ENCODE measurements at places on chromosomes 7 and 10. TPM values are rescaled to one million over a fixed set of nuclear protein-coding genes. Genes with fewer than 3 reads are reported as not detected.

MOSPD3 gene
- total RNA-seq, result 16.5 TPM

SORCS1 gene
- not detected for total RNA-seq

BMI1 gene
- 72.4 TPM for total RNA-seq

TEX36 gene
- total RNA-seq, result not detected

SFTPA1 gene
- not detected for total RNA-seq

TRIM73 gene
- 19.4 TPM for total RNA-seq
